ENCODE measurements at places on chromosomes 12 and 14.

GRCh38 chr12:110117956-110118685 is 6.0 kb upstream of the IFT81 start:
- DNase-seq, result no peak

GRCh38 chr14:90299408-90299807 is 32.3 kb downstream of the NRDE2 start:
- no peak for DNase-seq

DNA sequence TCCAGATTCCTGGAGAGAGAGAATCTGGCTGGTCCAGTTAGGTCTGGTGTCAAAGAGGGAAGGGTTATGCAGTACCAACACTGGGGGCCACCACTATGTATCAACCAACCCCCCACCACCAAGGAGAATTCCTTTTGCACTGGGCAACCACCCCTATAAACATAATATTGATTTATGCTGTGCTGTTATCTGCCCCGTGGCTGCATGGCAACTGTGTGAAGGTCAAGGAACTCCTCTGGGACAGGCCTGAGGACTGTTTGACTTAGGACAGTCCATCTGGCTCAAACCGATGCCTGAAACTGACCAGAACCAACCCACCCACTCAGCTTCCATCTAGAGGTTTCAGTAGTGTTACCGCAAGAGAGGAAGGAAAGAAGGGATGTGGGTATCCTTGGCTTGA is 20.5 kb downstream of the PLEKHH1 start:
- DNase-seq, result no peak

- DNase-seq, result peak; percentile 24
Observed at GRCh38 chr12:9648701-9649531, 20.6 kb upstream of the CLEC2D start.

DNA sequence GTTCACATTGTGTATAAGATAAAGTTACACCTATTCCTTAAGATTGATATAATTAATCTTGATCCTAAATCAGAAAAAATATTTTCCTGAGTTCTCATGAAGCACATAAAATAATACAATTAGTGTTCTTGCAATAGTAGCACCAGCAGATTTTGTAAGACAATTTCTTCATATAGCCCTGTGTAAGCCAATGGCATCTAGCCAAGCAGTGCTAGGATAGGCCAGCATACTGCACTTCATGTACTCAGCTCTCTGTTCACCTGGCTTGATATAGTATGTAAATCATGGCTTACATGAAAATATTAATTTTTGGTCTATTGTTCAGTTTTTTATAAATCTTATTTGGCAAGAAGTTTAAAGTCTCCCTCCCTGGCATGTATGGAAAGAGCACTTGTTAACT is 1.9 kb downstream of the KLRF2 start:
- no peak for DNase-seq

DNA sequence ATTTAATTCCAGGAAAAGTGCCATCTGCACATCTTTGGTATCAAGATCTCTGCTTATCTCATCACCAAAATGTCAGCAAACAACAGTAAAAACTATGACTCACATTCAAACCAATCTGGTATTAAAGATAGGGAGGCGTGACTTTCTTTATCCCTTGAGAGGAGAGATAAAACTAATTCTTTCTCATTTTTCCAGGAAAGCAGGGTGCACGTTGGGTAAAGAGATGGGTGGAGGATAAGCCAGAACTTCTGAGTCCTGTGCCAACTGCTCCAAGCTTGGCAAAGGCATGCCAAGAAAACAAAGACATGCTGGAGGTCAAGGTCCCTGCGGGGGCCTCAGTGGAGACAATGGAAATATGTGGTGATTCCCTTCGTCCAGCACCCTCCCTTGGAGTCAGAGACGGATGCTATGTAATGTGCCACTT is 225.8 kb upstream of the PLXNC1 start:
- no peak for DNase-seq

- DNase-seq, result no peak
Observed at GRCh38 chr12:119868992-119869391, 8.1 kb downstream of the CIT start.

All from CD4-positive, alpha-beta T cell treated with Interferon alpha-2 for 1 hour (primary cell).